ENCODE measurements at places on chromosomes 2 and 18.
A peak's percentile ranks its signal among the peaks of the same experiment; 100 is the strongest.

GRCh38 chr2:144083211-144083610, 436.7 kb downstream of the ZEB2 start:
- DNase-seq: no peak

DNA sequence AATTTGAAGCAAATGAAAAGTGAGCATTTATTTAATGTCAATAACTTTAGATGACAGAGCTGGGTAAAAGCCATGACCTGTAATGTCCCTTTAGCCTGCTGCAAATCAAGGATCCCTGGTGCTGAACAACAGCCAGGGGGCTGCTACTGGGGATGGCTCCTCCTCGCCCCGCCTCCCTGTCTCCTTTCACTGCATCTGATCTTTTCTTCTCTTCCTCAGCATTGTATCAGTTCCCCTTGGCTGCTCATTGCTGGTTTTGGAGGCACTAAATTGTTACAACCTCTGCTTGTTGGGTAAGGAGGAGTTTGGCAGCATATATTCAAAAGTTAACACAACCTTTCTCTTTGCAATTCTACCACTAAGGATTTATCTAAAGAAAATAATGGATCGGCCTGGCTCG, 236.3 kb upstream of the ID2 start:
- no peak for DNase-seq

DNA sequence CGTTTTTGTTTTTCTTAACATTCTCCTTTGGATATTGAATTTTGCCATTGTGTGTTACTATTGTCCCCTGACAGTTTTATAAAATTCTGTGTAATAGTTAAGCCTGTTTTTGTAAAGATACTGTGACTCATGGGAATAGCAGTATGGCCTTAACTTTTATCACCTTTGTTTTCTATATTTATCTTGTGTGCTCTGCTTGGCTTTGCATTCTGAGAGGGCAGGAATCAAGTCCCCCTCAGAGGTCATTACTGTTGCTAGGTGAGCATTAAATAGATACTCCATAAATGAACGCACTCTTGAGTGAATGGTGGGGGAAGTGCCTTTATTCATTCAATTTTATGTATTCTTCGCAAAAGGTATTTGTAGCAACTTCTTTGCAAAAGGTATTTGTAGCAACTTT, 160.0 kb downstream of the PHLPP1 start:
- no peak for DNase-seq

DNA sequence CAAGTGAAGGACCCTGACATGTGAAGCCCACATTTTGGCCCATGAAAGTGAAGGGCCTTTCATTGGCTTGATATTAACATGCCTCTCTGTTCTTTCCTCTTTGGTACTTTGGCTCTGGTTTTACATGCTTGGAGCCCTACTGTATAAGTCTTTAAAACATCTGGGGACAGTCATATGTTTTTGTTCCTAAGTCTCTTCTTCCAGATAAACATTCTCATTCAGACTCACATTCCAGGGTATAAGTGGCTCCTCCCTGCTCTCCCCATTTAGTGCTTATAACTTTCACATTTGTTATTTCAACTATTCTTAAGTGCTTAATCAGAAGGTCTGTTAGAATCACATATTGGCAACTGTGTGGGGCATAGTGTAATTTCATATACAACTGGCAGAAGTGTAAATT, 1932.2 kb upstream of the CELF4 start:
- no peak for DNase-seq

GRCh38 chr2:136167721-136168475, 49.9 kb upstream of the CXCR4 start:
- DNase-seq: no peak

- DNase-seq: no peak
Observed at GRCh38 chr18:58866066-58866772, 1.5 kb downstream of the ZNF532 start.

DNA sequence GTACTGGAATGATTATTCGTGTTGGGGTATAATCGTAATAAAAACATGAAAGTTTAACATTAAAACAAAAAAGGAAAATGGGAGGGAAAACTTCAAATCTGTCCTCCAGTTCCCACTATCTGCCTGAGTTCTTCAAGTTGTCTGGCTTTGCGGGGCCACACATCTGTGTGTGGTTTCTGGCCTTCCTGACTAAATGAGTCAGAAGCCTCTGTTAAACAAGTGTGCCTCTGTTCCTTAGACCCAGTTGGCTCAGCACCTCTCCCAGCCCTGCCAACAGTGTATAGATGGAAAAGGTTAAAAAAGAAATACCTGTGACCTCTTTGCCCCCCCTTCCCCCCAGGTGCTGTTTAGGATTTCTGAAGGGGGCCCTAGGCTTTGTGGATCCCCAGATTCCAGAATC, 30.2 kb downstream of the XDH start:
- DNase-seq: peak; percentile 13

GRCh38 chr18:80105369-80106167, 3.5 kb upstream of the ADNP2 start:
- DNase-seq: no peak

DNA sequence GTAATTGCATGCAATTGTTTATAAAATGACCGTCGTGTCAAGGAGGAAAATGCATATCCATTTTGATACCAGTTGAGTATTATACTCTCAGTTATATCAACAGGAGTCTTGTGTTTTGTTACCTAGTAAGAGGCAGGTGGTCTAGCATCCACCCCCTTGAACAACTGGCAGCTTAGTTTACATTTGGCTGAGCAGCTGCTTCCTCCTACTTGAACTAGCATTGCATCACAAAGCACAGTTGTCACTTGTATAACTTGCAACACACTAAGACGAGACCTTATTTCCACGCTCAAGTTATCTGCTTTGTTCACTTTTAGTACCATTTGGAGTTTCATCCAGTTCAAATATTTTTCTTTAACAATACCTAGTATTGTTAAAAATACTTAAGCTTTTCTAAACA, 75.4 kb upstream of the UBE2E3 start:
- no peak for DNase-seq

- peak; percentile 22 for DNase-seq
Observed at GRCh38 chr2:199940373-199940772, 14.9 kb downstream of the TYW5 start.

- DNase-seq: no peak
Observed at GRCh38 chr2:233140978-233141377, 80.8 kb downstream of the INPP5D start.

GRCh38 chr18:42028247-42028832, 73.3 kb downstream of the PIK3C3 start:
- DNase-seq: peak; percentile 31

DNA sequence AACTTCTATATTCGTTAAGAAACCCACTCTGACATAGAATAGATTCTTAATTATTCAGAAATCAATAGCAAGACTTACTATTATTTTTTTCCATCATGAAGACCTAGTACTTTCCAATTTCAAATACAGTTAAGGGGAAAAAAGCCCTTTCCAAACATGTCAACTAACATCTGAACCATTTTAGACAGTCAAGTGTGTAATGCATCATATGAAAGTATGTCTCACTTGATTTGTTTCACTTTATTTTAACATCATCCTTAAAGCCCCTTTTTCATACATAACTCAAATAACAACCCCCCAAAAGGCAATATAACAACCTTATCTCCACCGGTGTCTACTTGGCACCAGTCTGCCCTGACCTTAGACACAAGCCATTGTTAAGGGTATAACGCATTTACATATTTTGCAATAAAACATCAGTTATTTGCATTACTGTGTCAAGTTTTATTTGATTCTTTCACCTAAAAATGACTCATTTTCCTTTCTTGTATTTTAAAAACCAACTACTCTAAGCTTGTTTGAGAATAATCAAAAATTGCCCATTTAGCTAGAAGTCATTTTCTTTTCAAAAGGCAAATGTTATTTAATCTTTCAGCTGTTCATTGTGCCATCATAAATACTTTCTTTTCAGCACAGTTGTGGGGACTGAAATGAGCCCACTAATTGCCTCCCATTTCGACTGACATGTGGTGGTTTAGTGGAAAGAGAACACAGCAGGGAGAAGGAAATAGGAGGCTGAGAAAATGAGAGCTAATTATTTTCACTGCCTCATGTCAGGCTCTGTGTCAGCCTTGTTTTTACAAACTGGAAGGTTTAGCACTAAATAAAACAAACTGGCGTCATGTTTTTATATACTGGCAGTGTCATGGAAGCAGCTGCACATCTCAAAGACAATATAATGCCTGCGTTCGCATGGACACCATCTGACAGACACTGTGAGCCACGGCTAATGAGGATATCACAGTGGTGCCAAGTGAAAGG, 104.7 kb upstream of the CDCA7 start:
- DNase-seq: no peak

DNA sequence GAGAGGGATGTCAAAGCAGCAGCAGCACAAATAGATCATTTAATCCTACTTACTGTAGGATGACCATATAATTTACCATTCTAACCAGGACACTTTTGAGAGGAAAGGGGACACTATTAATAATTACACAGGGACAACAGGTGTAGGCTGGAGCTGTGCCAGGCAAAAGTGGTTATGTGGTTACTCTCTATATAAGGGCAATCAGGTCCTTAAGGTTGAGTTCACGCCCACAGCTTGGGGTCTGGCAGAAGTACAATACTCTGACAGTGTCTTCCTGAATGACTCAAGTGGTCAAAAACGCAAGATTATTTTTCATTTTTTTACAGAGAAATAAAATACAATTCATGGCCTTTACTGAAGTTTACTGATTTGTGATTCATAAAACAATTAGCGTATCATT, 2.8 kb downstream of the PREPL start:
- peak; percentile 41 for DNase-seq

DNA sequence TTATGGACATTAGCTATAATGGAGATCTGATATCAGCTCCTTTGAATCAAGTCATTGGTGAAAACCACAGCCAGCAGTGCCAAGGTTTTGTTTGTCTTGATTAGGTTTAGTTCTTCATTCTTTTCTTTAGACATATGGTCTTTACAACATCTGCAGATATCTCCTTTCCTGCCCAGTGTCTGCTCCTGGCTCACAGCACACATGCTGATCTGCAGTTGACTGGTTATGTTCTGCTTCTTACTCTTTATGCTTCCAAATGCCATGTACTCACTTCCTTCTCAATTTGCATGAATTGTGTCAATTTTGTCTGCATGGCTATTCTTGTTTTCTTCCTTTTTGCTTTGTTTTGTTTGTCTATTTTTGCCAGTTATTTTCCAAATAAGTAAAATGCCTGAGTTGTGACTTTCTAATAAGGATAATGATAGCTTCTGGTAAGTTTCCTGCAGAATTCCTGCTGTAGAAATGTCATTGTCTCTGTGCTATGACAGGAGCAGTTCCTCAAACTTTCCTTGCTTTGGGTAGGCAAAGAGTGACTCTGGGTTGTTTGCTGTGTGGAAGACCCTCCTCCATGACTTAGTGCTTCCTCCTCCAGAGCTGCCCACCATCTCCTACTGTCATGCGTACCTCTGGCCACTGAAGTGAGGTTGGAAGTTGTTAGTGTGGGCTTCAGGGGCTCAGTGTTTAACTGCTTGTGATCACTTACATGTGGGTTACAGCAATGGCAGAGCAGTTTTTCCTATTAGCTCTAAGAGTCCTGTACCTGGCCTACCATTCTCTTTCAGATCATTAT, 8.2 kb downstream of the ARHGAP25 start:
- DNase-seq: no peak

DNA sequence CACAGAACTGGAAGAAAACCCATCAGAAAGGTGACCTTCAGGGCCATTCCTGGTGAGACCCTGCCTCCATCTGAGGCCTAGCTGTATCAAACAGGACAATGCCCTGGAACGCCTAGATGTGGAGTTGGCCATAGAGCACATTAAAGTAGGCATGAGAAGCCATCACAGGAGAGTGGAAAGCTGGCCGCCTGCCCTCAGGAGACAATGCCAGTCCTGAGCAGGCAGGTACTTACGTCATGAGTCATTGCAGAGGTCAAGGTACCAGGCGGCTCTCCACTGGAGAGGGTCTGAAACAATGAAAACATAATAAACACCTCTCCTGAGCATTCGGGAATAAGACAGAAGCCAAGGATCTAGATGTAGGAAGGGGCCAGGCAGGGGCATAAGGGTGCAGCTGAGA, 68.6 kb downstream of the CCDC93 start:
- DNase-seq: no peak

DNA sequence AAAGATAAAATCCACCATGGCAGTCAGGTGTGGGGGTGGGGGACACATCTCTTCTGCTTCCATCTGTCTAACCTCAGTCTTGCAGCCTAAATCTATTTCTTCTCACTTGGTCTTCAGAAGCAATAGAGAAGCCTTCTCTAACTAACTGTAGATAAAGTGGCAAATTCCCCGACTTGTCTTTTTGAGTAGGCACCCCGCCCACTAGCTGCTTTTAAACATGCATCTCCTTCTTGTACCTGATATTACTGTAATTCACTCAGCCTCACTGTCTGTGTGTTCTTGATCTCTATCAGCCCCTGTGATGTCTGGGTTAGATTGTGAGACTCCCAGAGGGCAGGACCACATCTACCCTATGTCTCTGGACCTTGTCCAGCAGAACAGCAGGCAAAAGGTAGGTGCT, 6.8 kb downstream of the MARCHF4 start:
- DNase-seq: no peak

DNA sequence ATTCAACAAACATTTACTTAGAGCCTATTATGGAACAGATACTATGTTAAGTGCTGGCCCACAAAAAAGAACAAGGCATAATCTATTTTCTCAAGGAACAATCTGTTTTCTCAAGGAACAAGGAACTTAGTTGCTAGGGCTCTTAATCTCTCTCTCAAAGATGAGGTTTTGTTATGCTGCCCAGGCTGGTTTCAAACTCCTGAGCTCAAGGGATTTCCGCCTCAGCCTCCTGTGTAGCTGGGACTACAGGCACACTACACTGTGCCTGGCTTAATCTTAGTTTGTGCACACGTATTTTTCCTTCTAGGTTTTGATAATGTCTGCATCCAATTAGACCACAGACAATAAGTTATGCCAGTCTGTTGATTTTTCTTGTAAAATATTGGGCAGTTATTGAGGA, 89.5 kb downstream of the PTH2R start:
- DNase-seq: no peak

DNA sequence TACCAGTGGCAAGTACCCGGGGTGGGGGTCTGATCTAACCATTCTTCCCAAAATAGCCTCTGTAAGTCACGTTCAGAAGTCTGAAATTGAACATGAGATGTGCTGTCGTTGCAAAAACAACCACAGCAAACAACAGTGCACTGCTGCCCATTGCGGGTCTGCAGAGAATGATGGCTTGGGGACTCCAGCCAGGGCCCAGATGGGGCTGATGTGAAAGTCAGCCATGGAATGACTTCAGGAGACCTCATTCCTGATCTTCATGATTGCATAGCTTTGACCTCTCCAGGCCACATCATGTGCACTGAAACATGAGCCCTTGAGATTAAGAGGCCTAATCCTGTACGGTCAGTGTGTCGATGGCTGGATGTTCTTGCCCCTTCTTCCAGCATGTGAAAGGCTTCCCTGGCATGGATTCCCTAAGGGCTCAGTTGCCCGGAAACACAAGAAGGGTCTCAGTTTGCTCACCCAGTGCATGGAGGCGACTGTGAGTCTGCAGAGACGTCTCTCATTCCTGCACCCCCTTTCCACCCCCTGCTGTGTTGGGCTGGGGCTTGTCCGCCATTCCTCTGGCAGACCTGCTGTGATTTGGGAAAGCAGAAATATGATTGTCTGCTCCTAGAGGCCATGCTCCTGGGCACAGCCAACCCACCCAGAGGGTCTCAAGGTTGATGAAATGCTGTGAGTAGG, 191.6 kb downstream of the SEPTIN10 start:
- DNase-seq: no peak

- DNase-seq: peak; percentile 63
Observed at GRCh38 chr2:119694845-119695521, 16.0 kb downstream of the TMEM177 start.

Data from kidney glomerular epithelial cell (primary cell).